Stimulated activated CD8-positive, alpha-beta memory T cell treated with anti-CD3 and anti-CD28 coated beads, Interleukin-7, amount 100 ng/mL, for 24 hours (primary cell): ENCODE measurements at places on chromosomes 5 and 9.
A peak's percentile ranks its signal among the peaks of the same experiment; 100 is the strongest.

DNA sequence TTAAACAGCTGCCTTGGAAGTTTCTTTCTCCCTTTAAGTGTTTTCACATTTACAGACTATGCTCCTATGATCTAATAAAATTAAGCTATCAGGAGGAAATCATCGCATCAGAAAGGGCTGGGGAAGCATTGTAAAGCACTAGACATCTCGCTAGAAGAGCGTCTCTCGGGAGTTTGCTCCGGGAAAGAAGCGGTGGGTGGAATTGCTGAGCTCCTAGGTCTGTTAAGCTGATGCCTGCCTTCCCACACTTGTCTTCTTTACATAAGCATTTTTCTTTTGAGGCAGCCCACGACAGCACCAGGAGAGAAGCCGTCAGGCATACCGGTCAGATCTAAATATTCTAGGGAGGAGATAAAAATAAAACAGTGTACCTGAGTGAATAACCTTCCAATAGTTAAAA lies 541.7 kb upstream of the TUSC1 start:
- DNase-seq, result no peak

- peak; percentile 10 for DNase-seq
Observed at GRCh38 chr5:9544502-9545135, 1.3 kb downstream of the SEMA5A start.

- DNase-seq, result no peak
Observed at GRCh38 chr9:36316611-36317317, 58.5 kb upstream of the GNE start.

GRCh38 chr5:110510146-110510545 lies 216.3 kb downstream of the TMEM232 start:
- DNase-seq, result no peak

DNA sequence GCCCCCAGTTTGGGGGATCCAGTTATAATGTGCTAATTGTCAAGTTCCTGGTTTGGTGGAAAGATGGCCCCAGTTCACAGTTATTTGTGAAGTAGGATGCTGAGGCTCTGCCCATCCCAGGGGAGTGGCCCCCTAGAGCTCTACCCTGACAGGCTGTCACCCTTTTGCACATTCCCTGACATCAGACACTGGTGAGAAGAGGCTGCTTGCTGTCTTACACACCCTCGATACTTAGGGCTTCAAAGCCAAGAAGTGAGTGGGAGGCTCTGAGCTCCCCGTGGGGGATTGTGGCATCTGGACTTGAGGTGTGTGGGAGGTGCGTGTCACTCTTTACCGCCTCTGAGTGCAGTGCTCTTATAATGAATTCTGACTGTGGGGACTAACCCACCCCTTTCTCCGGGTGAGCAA lies 168.5 kb downstream of the DOCK2 start:
- peak; percentile 26 for DNase-seq
